ENCODE measurements at places on chromosomes 2 and 18.

- no peak for DNase-seq
These were observed 69.8 kb downstream of the CCBE1 start for GRCh38 chr18:59627414-59627813.

DNA sequence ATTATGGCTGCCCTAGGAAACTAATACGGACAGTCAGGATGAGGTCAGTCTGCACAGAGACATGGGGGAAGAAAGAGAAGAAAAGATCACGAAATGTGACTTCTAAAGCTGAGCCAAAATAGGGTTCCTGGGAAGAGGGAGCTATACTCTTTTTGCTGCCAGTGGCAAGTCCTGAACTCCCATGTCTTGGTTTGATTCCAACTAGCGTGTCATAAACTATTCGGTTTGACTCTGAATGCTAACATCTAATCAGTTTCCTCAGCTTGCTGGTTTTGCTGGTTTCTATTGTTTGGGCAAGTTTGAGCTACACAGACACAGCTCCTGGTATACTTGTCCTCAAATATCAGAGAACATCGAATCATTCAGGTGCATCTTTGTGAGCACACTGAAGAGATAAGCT is 80.5 kb upstream of the CYP1B1 start:
- DNase-seq, result no peak

GRCh38 chr2:215479536-215480240 is 43.8 kb upstream of the FN1 start:
- no peak for DNase-seq

DNA sequence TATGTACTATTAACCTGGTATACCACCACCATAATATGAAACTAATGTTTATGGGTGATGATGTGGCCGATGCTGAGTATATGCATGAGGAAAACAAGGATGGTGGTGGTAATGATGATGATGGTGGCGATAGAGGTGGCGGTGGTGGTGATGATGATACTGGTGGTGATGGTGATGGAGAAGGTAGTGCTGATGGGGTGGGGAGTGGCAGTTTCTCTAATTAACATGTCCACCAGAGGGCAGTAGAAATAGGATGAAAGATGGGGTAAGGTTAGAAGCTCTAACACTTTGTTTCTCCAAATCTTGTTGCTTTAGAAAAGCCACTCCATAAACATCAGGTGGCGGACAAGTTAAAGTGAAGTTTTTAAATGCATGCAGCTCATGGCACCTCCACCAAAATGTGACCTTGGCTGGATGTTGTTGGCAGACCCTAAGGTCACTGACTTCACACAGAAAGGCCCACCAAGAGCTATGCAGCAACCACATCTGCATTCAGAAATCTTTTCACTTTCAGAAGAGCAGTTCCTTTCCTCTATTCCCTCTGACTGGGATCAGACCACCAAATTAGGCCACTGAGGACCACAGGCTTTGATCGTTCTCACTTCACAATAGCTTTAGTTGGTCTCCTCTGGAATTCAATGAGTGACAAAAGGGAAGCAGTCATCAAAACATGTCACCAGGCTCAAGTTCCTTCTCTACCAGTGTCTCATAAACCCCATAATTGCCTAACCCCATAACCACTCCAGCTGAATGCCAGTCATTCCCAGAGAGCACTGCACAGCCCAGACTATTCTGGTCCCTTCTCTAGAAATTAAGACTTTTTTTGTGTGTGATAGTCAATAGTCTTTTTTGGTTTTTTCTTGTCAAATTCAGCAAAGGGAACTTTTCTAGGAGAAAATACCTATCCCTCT is 7.5 kb upstream of the BCL11A start:
- DNase-seq, result no peak

DNA sequence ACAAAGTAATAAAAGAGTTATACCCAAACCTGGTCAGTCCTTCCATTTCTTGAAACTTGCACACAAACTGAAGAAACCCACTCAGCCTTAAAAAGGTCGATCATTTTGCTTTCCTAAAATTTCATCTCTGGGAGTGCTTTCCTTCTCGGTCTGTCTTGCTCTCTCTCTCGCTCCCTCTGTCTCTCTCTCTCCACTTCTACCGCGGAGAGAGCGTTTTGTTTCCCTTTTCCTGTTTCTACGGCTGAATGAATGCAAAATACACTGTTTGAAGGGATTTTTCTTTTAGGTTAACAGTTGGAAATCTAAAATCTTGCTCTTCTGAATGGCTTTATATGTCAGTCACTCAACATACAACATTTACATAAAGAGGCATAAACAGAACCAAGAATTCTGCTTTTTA is 424.2 kb downstream of the TGIF1 start:
- DNase-seq, result no peak

GRCh38 chr2:182228073-182228473 is 198.8 kb downstream of the PDE1A start:
- no peak for DNase-seq

- DNase-seq, result no peak
These were observed 22.8 kb downstream of the KCNS3 start for GRCh38 chr2:17901246-17901645.

GRCh38 chr18:28725876-28726275 is 548.9 kb upstream of the CDH2 start:
- DNase-seq, result no peak

- DNase-seq, result no peak
These were observed 31.7 kb upstream of the UBXN4 start for GRCh38 chr2:135709992-135710391.

Measured in activated gamma-delta T cell (primary cell).